ENCODE measurements at places on chromosomes 16 and 17. TPM values are rescaled to one million over a fixed set of nuclear protein-coding genes. Genes with fewer than 3 reads are reported as not detected.

- H3K27ac ChIP-seq = no peak overlapping the region
- no peaks in the 10 kb centered on the region for H3K36me3 ChIP-seq
- peaks cover 28% of the 10 kb centered on the region for H3K27me3 ChIP-seq
- no peak overlapping the region for H3K4me3 ChIP-seq
- no peak for DNase-seq
- no peaks in the 10 kb centered on the region for H3K4me1 ChIP-seq
Observed at GRCh38 chr17:44297975-44298374, 10.4 kb upstream of the RUNDC3A start.

DNA sequence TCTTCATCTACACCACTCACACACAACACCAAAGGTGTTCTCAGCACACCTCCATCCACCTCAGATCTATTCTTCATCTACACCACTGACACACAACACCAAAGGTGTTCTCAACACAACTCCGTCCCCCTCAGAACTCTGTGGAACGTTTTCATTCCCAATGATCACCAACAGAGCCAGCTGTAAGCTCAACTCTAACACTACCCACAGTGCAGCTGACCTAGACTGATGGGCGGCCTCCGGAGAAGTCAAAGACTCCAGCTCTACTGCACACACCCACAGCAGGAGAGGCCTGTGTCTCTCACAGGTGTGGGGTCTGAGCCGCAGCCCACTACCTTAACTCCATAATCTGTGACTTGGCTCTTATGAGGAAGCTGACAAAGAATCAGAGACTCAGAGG lies 50.7 kb downstream of the ANKRD11 start:
- H3K4me1 ChIP-seq = peaks cover 91% of the 10 kb centered on the region
- H3K36me3 ChIP-seq = no peaks in the 10 kb centered on the region
- no peak for DNase-seq
- no peak overlapping the region for H3K4me3 ChIP-seq
- H3K27ac ChIP-seq = no peak overlapping the region
- H3K27me3 ChIP-seq = no peaks in the 10 kb centered on the region

GRCh38 chr17:41811549-41812380 lies at the start of gene P3H4:
Gene P3H4 (minus strand): TSS chr17:41811949. CDS start chr17:41811915, 34 bp downstream.
- peak; percentile 64 for DNase-seq
- peaks cover 33% of the 10 kb centered on the region for H3K4me1 ChIP-seq
- peak within 1 kb of the TSS; percentile 64 for H3K4me3 ChIP-seq
- H3K27ac ChIP-seq = no peak within 1 kb of the TSS
- H3K27me3 ChIP-seq = no peaks in the 10 kb centered on the region

DNA sequence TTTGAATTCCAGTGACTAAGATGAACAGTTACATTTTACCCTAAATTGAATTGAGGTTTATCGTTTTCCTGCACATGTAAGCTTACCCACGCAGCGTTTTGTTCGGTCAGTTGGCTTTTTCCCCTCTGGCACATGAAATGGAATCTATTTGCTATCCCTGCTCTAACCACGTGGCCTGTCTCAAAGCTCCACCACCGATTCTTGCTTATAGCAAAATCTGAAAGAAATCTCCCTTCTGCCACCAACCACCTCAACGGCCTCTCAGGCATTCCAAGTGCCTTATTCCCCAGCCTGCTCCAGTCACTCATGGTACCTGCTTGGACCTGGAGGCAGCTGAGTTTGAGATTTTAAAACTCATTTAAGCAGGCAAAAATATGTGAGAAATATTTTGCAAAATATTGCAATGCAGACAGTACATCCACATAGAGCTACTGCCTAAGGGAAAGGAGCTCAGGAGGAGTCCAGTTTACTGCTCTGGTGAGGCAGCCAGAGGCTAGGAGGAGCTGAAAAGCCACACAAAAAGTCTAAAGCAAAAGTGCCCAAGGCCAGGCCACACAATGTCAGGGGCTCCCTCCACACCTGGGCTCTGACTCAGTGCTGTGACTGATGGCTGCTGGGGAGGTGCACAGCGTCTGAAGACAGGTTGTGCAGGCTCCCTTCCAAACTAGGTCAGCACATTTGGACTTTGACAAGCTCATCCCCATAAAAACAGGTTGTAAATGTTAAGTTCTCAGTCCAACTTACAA lies 26.4 kb downstream of the ARHGAP17 start:
- DNase-seq = no peak
- peaks cover 3% of the 10 kb centered on the region for H3K4me1 ChIP-seq
- no peaks in the 10 kb centered on the region for H3K27me3 ChIP-seq
- H3K4me3 ChIP-seq = no peak overlapping the region
- H3K27ac ChIP-seq = no peak overlapping the region
- no peaks in the 10 kb centered on the region for H3K36me3 ChIP-seq

Gene NUP88
- 121 TPM for total RNA-seq

GRCh38 chr16:78092758-78093157 lies 6.7 kb upstream of the WWOX start:
- H3K27ac ChIP-seq = no peak overlapping the region
- no peaks in the 10 kb centered on the region for H3K4me1 ChIP-seq
- peaks cover 5% of the 10 kb centered on the region for H3K27me3 ChIP-seq

DNA sequence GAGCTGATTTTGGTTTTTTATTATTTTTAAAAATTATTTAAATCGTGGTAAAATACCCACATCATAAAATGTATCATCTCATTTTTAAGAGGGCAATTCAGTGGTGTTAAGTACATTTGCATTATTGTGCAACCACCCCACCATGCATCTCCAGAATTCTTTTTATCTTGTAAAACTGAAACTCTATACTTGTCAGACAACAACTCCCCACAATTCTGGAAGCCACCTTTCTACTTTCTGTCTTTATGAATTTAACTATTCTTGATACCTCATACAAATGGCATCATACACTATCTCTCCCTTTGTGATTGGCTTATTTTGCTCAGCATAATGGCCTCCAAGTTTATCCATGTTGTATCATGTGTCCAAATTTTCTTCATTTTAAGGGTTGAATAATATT lies 97.9 kb downstream of the HS3ST3B1 start:
- no peak overlapping the region for H3K4me3 ChIP-seq
- H3K4me1 ChIP-seq = peaks cover 2% of the 10 kb centered on the region
- no peak for DNase-seq
- H3K27me3 ChIP-seq = no peaks in the 10 kb centered on the region
- H3K36me3 ChIP-seq = no peaks in the 10 kb centered on the region

DNA sequence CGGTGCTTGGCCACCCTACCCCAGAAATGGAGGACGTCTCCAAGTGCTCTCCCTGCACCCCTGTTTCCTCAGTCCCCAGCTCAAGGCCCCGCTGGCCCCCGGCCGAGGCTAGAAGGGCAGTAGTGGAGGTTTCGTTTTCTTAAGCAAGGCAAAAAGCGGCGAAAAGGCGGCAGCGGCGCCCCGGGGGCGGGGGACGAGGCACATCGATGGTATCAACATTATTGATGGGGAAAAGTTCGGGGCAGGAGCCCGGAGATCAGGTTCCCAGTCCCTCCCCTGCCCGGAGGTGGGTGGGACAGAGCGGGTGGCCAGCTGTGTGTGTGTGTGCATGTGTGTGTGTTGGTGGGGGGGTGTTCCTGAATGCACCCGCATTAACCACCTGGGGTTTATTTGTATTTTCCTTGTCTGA lies 4.1 kb upstream of the SALL1 start:
- no peaks in the 10 kb centered on the region for H3K4me1 ChIP-seq
- DNase-seq = no peak
- H3K27ac ChIP-seq = no peak overlapping the region
- peaks cover 57% of the 10 kb centered on the region for H3K27me3 ChIP-seq

GRCh38 chr17:30211371-30211770 lies 24.1 kb downstream of the SLC6A4 start:
- no peak overlapping the region for H3K4me3 ChIP-seq
- no peaks in the 10 kb centered on the region for H3K4me1 ChIP-seq
- H3K27ac ChIP-seq = no peak overlapping the region
- peaks cover 22% of the 10 kb centered on the region for H3K27me3 ChIP-seq
- DNase-seq = no peak

GRCh38 chr17:74431568-74432423 lies at the start of gene GPRC5C:
Gene GPRC5C (plus strand): TSS chr17:74432088. CDS start chr17:74439777, 7,689 bp downstream.
- peaks cover 81% of the 10 kb centered on the region for H3K27me3 ChIP-seq
- H3K27ac ChIP-seq = no peak within 1 kb of the TSS
- peak within 1 kb of the TSS; percentile 28 for H3K4me3 ChIP-seq
- no peaks in the 10 kb centered on the region for H3K36me3 ChIP-seq
- peak; percentile 11 for DNase-seq

GRCh38 chr17:47741109-47741792 lies 8.2 kb downstream of the TBX21 start:
- H3K36me3 ChIP-seq = no peaks in the 10 kb centered on the region
- no peak for DNase-seq
- H3K4me3 ChIP-seq = no peak overlapping the region
- peaks cover 5% of the 10 kb centered on the region for H3K27me3 ChIP-seq

Gene ZC3H18
- 104 TPM for total RNA-seq

DNA sequence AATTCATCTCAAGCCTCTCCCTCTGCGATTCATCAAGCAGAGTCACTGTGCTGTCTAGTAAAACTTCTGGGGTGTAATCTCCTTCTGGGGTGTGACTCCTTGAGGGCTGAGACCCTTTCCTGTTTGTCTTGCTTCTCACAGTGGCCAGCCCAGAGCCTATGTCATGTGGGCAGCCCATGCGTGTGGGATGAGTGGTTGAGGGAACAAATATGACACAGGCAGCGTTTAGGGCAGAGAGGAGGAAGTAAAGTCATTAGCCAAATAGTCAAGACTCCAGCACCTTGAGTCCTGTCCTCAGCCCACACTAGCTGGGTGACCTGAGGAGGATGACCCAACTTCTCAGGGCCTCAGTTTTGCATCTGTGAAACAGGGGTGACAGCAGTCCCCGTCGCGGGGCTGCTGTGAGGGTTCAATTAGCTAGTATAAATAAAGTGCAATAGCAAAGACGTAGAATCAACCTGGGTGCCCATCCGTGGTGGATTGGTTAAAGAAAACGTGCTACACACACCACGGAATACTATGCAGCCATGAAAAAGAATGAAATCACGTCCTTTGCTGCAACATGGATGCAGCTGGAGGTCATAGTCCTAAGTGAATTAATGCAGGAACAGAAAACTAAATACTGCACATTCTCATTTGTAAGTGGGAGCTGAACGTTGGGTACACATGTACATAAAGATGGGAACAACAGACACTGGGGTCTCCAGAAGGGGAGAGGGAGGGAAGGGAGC lies 4.5 kb upstream of the ITGAX start:
- no peak for DNase-seq
- H3K36me3 ChIP-seq = no peaks in the 10 kb centered on the region
- no peaks in the 10 kb centered on the region for H3K27me3 ChIP-seq
- no peak overlapping the region for H3K4me3 ChIP-seq

DNA sequence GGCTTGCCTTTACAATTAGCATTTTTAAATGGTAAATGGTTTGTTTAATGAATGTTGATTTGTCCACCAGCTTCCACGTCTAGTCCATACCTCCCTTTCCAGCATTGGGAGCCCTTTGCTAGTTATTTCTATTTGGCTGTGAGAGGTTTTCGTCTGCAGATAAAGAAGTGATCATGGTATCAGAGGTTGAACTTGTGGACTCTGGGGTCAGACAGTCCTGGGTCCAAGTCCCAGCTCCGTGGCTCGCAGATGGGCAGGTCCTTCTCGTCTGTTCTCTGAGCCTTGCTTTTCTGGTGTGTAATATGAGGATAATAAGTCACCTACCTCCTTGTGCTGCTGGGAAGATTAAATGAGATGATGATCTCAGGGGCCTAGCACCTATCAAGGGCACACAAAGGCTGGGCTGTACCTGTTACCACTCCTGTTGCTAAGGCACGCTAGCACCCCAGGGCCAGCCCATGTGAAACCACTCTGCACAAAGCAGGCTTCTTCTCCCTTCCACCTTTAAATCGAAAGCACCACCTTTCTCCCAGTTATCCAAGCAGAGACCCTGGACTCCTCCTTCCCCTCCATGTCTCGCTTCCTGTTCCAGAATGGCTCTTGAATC lies 103.9 kb downstream of the GNAO1 start:
- H3K4me3 ChIP-seq = no peak overlapping the region
- H3K36me3 ChIP-seq = no peaks in the 10 kb centered on the region
- H3K27ac ChIP-seq = no peak overlapping the region
- no peaks in the 10 kb centered on the region for H3K27me3 ChIP-seq

- H3K27me3 ChIP-seq = peaks cover 5% of the 10 kb centered on the region
- no peak for DNase-seq
- H3K4me3 ChIP-seq = no peak overlapping the region
- H3K27ac ChIP-seq = no peak overlapping the region
Observed at GRCh38 chr17:75521951-75522727, 3.4 kb upstream of the LLGL2 start.

Gene NME1
- total RNA-seq = 28.0 TPM

DNA sequence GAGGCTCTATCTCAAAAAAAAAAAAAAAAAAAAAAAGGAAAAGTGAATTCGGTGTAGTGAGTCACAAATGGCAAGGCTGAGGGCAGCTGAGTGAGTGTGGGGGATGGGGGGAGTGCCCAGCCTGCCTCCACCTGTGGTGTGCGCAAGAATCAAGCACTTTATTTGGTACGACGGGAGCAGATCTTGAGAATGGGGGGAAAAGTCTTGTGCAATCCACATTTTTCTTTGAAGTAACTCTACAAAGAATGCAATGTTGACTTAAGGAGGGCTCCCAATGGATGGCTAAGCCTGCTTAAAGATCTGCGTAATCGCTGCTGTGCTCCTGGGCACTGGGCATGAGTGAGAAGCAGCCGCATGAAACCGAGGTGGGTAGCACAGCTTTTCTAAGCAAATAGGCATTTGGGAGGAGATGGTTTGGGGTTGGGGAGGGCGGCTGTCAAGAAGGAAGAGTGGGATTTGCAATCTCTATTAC lies 28.2 kb downstream of the ATP2C2 start:
- H3K4me3 ChIP-seq = no peak overlapping the region
- no peaks in the 10 kb centered on the region for H3K4me1 ChIP-seq
- DNase-seq = no peak
- H3K36me3 ChIP-seq = no peaks in the 10 kb centered on the region
- no peak overlapping the region for H3K27ac ChIP-seq

Gene RASL10B
- 0.56 TPM for total RNA-seq

Gene CA10
- not detected for total RNA-seq

DNA sequence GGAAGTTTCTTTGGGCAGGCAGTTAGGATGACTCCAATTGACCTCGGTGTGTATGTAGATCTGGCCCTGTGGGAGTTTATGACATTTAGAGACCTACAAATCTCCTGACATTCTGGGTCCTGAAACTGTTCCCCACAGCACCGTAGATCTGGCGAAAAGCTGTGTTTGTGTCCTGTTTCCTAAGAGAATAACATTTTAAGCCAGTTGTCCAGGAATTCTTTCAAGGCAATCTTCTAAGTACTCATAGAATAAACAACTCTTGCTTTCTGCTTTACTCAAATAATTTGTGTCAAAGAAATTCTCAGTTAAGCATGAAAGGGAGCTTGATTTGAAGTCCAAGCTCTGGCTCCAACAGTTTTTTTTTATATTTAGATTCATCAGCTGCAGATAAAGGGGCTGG lies 78.5 kb upstream of the ELAC2 start:
- DNase-seq = no peak
- no peak overlapping the region for H3K4me3 ChIP-seq
- no peaks in the 10 kb centered on the region for H3K4me1 ChIP-seq
- peaks cover 11% of the 10 kb centered on the region for H3K27me3 ChIP-seq
